NCI-H774 (cell line): ENCODE measurements at places on chromosomes 12 and 14.

DNA sequence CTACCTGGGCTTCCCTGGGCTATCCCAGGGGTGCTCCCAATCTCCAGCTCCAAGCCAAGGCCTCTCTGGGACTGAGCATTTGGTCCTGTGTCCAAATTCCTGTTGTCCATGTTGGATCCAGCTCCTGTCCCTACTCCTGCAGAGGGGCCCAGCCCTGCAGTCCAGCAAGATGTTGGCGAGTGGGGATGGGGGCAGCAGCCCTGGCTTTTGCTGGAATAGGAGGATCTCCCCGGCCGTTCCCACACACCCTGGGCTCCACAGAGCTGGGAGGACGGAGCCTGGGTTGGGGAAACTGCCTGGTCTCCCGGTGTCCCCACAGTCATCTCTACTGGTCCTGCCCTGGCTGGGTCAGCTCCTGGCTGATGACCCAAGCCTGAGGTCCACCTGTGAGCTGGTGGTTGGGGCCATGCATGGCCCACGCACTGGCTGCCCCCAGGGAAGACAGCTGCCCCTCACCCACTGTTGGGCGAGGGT lies 219.6 kb upstream of the C14orf180 start:
- no peak for DNase-seq

DNA sequence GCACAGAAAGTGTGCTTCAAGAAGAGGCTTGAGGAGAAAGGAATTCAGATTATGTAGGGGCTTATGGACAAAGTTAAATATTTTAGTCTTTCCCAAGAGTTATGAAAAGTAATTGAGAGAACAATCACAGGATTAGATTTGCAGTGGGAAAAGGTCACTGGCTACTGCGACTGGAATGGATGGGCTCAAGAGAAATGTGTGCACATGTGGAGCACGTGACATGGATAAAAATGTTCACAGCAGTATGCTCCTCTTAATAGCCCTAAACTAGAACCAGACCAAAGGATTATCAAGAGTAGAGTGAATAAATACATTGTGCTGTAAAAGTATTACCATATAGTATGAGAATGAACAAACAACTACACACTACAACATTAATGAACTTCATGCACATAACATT lies 78.1 kb downstream of the ABCD2 start:
- DNase-seq, result no peak

DNA sequence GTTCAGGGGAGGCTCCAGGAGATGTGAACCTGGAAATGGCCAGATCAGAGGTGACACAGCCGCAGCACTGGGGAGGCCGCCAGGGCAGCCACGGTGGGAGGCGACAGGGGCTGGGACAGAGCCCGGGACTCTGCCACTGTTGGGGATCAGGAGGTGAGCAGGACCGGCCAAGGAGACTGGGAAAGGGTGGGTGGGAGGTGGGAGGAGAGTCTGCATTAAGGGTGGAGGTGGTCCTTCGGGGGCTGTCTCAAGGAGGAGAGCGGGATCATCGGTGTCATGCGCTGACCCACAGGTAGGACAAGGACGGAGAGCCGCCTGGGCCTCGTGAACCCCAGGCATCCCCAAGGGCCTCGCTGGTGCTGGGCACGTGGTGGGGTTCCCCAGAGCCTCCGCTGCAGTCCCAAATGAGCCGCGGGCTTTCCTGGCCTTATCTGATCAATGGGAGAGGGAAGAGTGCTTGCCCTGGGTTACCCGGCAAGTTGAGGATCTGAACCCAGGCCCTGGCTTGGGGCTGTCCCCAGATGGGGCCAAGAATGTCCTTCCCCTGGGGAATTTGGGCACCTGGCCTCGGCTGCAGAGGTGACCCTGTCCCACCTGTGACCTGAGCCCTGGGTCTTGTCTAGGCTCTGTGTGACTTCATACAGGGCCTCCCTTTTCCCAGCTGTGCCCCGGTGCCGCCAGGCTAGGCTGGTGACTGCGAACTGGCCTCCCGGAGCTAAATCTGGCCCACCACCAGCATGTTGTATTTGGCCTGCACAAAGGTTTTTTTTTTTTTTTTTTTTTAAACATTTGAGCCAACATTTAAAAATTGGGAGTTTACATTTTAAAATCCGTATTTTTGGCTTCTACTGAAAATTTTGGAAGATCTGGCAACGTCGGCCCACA lies 13.2 kb downstream of the BEGAIN start:
- DNase-seq, result no peak

DNA sequence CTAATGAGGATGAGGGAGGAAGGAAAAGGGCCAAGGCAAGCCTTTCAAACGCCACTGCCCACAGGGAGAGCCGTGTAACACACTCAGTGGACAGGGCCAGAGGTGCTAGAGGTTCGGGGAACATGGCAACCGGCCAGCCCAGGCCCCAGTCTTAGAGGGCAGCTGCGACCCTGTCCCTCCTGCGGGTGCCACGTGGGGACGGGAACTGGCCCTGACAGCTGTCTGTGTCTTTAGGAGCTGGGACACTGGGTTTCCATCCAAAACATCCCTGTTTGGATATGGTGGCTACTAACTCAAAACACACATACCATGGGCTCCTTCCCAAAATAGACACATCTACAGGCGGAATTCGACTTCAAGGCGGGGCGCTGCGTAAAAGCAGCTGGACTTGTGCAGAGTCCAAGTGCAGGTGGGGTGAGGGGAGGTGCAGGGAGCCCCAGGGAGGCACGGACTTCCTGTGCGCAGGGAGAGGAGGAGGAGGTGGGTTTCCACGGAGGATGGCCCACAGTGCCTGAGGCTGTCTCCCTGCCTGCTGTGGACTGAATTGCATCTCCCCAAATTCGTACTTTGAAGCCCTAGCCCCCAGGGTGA lies 184.7 kb downstream of the PIWIL1 start:
- no peak for DNase-seq

GRCh38 chr14:56213306-56213705 lies 95.1 kb downstream of the PELI2 start:
- DNase-seq, result no peak

GRCh38 chr12:57535764-57536596 lies 11.0 kb downstream of the DCTN2 start:
- DNase-seq, result no peak

GRCh38 chr12:28239918-28240317 lies 49.7 kb downstream of the CCDC91 start:
- DNase-seq, result no peak

GRCh38 chr14:88037325-88037724 lies 32.4 kb downstream of the GPR65 start:
- DNase-seq, result no peak

DNA sequence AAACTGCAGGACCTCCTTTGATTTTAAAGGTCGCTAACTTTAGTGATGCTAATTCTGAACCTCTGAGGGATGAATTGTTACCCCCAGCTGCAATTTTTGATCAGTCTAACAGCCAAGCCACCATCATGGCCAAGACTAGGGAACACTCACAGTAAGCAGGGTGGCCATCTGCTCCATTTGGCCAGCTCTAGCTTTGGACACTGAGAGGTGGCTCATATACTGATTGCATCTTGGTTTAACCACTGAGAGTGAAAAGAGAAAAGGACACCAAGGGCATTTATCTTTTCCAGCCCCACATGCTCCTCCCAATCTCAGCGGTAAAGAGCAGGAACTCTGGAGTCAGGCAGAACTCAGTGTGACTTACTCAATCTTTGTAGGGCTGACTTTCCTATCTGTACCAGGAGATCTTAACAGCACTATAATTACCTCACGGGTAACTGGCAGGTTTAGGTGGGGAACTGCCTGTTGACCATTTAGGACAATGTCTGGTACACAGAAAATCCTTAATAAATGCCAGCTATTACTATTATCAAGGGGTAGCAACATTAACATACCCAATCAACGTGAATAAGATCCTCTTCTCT lies 6.2 kb downstream of the LPCAT3 start:
- DNase-seq, result no peak

GRCh38 chr12:123944696-123945095 lies 27.9 kb downstream of the CCDC92 start:
- no peak for DNase-seq

DNA sequence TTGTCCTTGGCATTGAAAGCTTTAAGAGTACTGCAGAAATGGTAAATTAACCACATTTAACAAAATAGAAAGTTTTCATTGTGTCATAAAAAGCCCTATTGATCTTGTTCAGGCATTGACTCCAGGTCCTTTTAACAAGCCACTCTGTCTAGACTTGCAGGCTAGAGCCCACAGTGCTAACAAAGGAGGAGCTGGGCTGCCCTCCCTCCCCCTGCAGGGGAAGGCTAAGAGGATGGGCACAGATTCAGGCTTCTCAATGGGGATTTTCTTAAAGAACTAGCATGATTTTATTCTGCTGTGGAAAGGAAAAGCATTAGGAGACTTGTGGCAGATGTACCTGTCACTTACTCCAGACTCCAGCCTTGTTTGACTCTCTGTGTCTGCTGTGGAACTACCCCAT lies 463.6 kb downstream of the NRXN3 start:
- no peak for DNase-seq

DNA sequence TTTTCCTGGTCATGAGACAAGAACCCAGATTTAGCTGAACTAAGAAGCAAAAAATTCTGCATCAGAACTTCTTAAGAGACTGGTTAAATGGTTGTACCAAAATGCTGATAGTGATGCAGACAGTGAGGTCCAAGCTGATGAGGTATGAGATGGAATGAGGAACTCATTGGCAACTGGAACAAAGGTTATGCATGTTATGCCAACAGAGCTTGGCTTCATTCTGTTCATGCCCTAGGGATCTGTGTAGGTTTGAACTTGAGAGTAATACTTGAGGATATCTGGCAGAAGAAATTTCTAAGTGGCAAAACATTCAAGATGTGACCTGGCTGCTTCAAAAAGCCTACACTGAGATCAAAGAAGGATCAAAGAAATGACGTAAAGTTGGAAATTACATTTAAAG lies 398.0 kb downstream of the FSCB start:
- no peak for DNase-seq

- DNase-seq, result no peak
Measured at GRCh38 chr12:14366209-14367039, 942 bp downstream of the ATF7IP start.

DNA sequence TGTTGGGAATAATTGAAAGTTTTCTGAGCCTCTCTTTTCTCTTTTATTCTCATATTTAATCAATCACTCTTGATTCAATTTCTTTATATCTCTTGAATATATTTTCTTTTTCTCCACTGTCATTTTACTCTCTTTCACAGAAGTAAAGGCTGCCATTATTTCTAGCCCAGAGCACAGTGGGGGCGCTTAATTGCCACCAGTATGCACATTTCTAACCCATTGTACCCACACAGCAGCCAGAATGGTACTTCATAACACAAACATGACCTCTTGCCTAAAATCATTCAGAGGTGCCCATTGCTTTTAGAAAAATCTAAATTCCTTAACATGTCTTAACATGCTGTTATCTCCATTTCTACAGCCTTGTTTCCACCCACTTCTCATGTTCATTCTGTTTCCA lies 190.2 kb upstream of the LMO3 start:
- DNase-seq, result no peak

- DNase-seq, result no peak
Measured at GRCh38 chr14:78631551-78631950, 461.4 kb downstream of the NRXN3 start.

- DNase-seq, result peak; percentile 100
Measured at GRCh38 chr12:120686151-120686689, 729 bp upstream of the MLEC start.

- DNase-seq, result no peak
Measured at GRCh38 chr14:88384718-88385117, 739 bp upstream of the SPATA7 start.

DNA sequence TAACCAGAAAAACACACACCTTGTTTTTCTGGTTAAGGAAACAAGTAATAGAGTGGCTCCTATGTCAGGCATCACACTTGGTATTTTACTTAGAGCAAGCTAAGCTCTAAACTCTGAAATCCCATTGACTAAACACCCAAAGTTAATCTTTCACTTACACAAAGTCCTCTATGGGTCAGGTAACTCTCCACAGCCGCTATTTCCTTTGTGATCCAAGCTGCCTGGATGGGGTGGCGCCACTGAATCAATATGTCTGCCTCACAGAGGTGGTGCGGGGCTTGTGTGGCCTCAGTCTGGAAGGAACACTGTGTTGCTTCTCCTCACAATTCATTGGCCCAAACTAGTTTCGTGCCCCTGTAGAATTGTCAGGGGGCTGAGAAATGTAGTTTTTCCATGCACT lies 160.0 kb upstream of the E2F7 start:
- DNase-seq, result no peak

DNA sequence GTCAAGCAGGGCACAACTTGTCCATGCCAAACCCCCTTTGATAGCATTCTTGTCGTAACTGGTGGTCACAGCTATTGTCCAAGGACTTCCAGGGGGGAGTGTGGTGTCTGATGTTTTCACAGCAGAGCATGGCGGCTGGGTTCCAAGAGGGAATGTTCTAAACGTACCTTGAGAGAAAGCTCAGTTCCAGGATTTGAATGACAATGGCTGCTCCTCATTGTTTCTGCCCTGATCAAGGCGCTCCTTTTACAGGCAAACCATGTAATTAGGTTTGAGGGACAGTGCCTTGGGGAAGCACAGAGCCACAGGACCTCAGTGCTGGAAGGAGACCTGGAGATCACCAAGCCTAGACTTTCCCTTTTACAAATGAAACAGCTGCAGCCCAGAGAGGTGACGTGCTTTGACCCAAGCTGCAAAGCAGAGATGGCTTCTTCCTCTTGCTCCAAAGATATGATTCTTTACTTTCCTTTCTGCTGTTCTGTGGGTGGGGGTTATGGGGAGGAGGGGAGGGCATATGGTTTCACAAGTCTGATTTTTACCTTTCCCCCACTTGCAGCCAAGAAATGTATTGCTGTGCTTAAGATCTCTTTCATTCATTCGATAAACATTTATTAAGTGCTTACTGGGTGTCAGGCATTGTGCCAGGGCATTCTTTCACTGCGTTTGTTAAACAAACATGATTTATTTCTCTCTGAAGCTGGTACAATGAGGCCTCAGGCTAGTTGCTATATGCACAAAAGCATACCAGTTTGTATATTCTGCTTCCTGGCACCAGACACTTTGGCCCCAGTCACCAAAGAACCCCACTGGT lies 172.8 kb downstream of the KTN1 start:
- peak; percentile 20 for DNase-seq

- DNase-seq, result no peak
Measured at GRCh38 chr12:27780612-27781408, 774 bp upstream of the MANSC4 start.

GRCh38 chr14:101071493-101071906 lies 168.0 kb upstream of the RTL1 start:
- no peak for DNase-seq

GRCh38 chr14:57391517-57392195 lies 1.3 kb downstream of the NAA30 start:
- DNase-seq, result no peak

- DNase-seq, result no peak
Measured at GRCh38 chr14:35952584-35952983, 126.4 kb downstream of the BRMS1L start.

DNA sequence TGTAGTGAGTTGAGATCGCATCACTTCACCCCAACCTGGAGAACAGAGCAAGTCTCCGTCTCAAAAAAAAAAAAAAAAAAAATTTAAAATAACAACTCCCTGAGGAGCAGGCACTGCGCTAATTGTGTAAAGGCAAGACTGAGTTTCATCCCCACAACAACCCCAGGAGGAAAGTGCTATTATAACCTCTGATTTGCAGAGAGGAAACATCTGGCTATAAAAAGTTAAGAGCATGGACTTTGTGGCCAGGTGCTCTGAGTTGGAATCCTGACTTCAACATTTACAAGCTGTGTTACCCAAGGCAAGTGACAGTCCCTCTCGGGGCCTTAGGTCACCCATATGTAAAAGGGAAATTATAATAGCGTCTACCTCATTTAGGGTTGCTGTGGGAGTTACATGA lies 76.0 kb upstream of the MYL2 start:
- no peak for DNase-seq

GRCh38 chr12:131644481-131644880 lies 66.4 kb upstream of the SFSWAP start:
- DNase-seq, result no peak

GRCh38 chr14:31479027-31479426 lies 8.8 kb downstream of the GPR33 start:
- no peak for DNase-seq

GRCh38 chr14:60220917-60221316 lies 28.1 kb upstream of the PPM1A start:
- DNase-seq, result no peak
